ENCODE measurements at places on chromosomes 3 and 15.

GRCh38 chr15:68232937-68233336, 3.4 kb upstream of the CLN6 start:
- H3K4me1 ChIP-seq = peaks cover 26% of the 10 kb centered on the region
- no peak overlapping the region for H3K27ac ChIP-seq
- H3K27me3 ChIP-seq = no peaks in the 10 kb centered on the region
- H3K36me3 ChIP-seq = peaks cover 15% of the 10 kb centered on the region
- no peak overlapping the region for H3K4me3 ChIP-seq

DNA sequence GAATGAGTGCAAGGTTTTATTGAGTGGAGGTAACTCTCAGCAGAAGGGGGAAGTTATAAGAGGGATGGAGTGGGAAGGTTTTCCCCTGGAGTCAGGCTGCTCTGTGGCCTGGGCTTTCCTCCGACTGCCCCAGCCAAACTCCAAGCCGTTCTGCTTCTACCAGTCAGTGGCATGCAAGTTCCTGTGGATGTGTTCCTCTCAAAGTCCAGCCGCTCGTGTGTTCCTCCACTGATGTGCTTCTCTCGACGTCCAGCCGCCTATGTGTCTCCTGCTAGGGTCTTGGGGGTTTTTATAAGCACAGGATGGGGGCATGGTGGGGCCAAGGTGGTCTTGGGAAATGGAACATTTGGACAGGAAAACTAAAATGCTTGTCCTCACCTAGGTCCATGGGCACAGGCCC, 9.0 kb upstream of the U2SURP start:
- H3K27me3 ChIP-seq = peaks cover 22% of the 10 kb centered on the region
- no peak overlapping the region for H3K27ac ChIP-seq
- DNase-seq = no peak
- H3K4me1 ChIP-seq = peaks cover 6% of the 10 kb centered on the region
- no peak overlapping the region for H3K4me3 ChIP-seq
- H3K36me3 ChIP-seq = no peaks in the 10 kb centered on the region

GRCh38 chr3:196357905-196358304, 19.7 kb upstream of the TM4SF19 start:
- peaks cover 82% of the 10 kb centered on the region for H3K36me3 ChIP-seq
- H3K27ac ChIP-seq = no peak overlapping the region
- no peak for DNase-seq
- no peak overlapping the region for H3K4me3 ChIP-seq
- H3K4me1 ChIP-seq = peaks cover 9% of the 10 kb centered on the region

DNA sequence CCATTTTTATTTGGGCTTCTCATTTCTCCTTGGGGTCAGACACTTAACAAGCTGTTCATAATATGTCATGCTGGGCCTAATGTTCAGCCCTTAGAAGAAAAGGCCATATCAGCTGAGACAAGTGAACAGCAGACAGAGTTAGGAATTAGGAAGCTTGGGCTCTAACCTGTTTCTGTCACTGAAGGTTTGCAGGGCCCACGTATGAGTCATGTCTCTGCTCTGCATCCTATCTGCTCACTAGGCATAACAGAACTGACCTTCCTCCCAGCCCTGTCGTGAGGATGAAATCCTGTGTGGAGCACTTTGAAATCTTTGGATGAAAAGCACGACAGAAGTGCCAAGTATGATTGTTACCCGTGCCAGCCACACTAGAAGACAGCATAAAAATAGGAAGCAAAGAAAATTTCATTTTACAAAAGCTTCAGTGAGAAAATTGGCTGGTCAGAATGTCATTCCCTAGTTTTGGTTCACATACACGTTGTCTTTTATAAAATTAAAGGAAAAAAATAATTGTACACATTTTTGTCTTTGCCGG, 26.5 kb upstream of the CD47 start:
- no peak for DNase-seq
- peak overlapping the region; percentile 92 for H3K27ac ChIP-seq
- peaks cover 49% of the 10 kb centered on the region for H3K4me1 ChIP-seq
- H3K27me3 ChIP-seq = no peaks in the 10 kb centered on the region
- H3K36me3 ChIP-seq = no peaks in the 10 kb centered on the region

- no peaks in the 10 kb centered on the region for H3K36me3 ChIP-seq
- no peak for DNase-seq
- H3K4me1 ChIP-seq = peaks cover 32% of the 10 kb centered on the region
These were observed 35.9 kb upstream of the TRAK1 start for GRCh38 chr3:42055291-42055690.

- H3K27ac ChIP-seq = no peak overlapping the region
- DNase-seq = no peak
- H3K4me3 ChIP-seq = no peak overlapping the region
- no peaks in the 10 kb centered on the region for H3K27me3 ChIP-seq
- H3K36me3 ChIP-seq = no peaks in the 10 kb centered on the region
- no peaks in the 10 kb centered on the region for H3K4me1 ChIP-seq
These were observed 99.8 kb upstream of the LRRN1 start for GRCh38 chr3:3699407-3699806.

DNA sequence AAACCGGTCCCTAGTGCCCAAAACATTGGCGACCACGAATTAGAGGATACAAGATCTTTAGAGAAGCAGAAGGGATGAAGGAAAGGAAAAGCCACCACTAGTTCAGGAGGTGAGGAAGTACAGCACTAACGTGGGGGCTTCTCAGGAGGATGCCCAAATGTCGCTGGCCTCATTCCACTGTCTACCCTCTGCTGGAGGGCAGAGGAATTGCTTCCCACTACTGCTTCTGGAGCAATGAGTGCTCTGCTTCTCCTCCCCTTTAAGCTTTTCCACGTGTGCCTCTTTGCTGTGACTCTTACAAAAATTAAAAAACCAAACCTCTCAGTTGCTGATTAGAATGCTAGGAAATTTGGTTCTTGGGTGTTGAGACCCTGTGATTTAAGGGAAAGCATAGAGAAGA, 281.3 kb downstream of the CLSTN2 start:
- H3K27ac ChIP-seq = no peak overlapping the region
- H3K27me3 ChIP-seq = peaks cover 3% of the 10 kb centered on the region
- no peaks in the 10 kb centered on the region for H3K4me1 ChIP-seq

DNA sequence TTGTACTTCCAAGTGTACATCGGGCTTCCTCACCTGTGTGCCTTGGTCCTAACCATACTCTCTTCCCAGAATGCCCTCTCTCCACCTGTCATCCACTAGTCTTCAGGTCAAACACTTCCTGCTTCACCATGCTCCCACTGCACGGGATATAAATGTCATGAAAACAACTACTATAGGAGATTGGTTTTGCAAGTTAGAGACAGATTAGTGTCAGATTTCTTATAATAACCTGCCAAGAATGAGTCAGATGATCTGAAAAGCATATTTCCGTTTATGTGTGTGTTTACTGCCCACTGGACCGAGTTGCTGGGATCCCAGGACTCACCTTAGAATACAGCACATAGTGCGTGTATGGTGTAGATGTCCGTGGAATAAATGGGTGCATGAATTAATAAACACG, 21.4 kb downstream of the PLA1A start:
- no peaks in the 10 kb centered on the region for H3K36me3 ChIP-seq
- H3K27ac ChIP-seq = no peak overlapping the region
- no peak overlapping the region for H3K4me3 ChIP-seq
- peaks cover 6% of the 10 kb centered on the region for H3K27me3 ChIP-seq

DNA sequence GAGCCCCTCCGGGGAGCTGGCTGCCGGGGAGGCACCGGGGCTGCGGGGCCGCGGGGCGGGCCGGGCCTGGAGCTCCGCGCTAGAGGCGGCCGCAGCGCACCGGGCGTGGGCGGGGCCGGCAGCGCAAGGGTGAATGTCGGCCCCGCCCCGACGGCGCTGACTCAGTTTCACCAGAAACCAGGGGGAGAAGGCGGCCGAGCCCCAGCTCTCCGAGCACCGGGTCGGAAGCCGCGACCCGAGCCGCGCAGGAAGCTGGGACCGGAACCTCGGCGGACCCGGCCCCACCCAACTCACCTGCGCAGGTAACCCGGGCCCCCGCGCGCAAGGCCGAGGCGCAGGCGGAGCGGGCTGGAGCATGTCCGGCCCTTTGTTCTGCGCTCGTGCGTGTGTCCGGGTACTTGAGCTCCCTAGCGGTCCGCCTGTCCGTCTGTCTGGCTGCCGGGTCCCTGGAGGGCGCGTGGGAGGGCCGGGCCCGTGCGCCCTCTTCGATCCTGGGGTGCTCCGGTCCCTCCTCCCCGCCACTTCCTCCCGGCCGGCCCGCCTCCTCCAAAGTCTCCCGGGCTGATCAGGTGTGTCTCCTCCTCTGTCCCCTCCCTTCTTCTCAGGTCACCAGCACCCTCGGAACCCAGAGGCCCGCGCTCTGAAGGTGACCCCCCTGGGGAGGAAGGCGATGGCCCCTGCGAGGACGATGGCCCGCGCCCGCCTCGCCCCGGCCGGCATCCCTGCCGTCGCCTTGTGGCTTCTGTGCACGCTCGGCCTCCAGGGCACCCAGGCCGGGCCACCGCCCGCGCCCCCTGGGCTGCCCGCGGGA, at the start of gene SPINT1:
Gene SPINT1, plus strand, starts transcription at position 164 of the 811 bp plus-strand sequence. Its CDS starts 507 bp downstream, at position 671.
- H3K4me3 ChIP-seq = peak within 1 kb of the TSS; percentile 80
- H3K36me3 ChIP-seq = no peaks in the 10 kb centered on the region
- peaks cover 29% of the 10 kb centered on the region for H3K4me1 ChIP-seq
- peaks cover 12% of the 10 kb centered on the region for H3K27me3 ChIP-seq

DNA sequence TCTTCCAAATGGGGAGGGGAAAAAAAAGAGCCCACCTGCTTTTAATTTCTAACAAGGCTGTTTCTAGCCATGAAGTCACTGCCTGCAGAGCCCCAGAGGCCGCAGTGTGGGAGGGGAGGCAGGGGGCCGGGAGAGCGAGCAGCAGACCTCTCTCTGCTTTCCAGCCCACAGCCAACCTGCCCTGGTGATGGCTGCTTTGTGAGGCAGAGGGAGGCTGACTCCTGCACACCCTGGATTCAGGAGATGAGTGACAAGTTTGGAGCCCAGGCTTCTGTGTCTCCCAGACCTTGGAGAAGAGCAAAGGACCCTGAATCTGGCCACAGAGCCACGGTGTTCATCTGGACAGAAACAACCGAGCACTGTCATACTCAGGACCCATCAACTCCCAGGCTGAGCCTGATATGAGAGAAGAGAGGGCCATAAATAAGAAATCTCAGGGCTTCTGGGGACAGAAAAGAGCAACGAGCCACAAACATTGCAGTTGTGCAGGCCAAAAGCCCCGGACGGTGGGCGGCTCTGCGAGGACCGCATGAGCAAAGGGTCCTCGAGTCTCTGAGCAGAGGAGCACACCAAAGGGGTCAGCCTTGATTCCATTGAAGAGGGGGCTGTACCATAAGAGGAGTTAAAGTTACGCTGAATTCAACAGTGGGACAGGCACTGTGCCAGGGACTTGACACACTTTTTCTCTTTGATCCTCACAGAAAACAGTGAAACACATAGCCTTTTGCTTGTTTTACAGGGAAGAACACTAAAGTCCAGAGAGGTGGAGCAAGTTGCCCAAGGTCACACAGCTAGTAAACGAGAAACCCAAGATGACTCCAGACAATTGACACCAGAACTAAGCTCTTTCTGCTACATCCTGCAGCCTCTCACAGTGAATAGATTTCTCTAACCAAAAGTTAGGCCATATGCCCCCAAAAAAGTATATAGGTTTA, 97.2 kb downstream of the SEMA5B start:
- no peaks in the 10 kb centered on the region for H3K27me3 ChIP-seq
- DNase-seq = no peak
- H3K27ac ChIP-seq = no peak overlapping the region
- H3K36me3 ChIP-seq = no peaks in the 10 kb centered on the region

GRCh38 chr3:20836801-20837200, 650.8 kb upstream of the SGO1 start:
- H3K27ac ChIP-seq = no peak overlapping the region
- no peaks in the 10 kb centered on the region for H3K36me3 ChIP-seq
- no peaks in the 10 kb centered on the region for H3K27me3 ChIP-seq
- H3K4me3 ChIP-seq = no peak overlapping the region
- H3K4me1 ChIP-seq = no peaks in the 10 kb centered on the region
- DNase-seq = no peak

Measured in activated T-cell treated with anti-CD3 and anti-CD28 coated beads, Interleukin-2, amount 50 U/mL, for 24 hours (primary cell).